WTC11 (cell line): ENCODE measurements at places on chromosomes 13 and 19.
A peak's percentile ranks its signal among the peaks of the same experiment; 100 is the strongest.

GRCh38 chr13:50918567-50918966 lies 9.0 kb downstream of the RNASEH2B start:
- H3K27me3 ChIP-seq, result peaks cover 3% of the 10 kb centered on the region; the same call in 1 of the 2 replicates
- no peak for DNase-seq
- peaks cover 28% of the 10 kb centered on the region for H3K36me3 ChIP-seq

GRCh38 chr13:98874029-98874397 lies 103.9 kb downstream of the DOCK9 start:
- H3K36me3 ChIP-seq, result peaks cover 35% of the 10 kb centered on the region
- H3K27ac ChIP-seq, result no peak overlapping the region
- H3K4me1 ChIP-seq, result peaks cover 34% of the 10 kb centered on the region
- no peak for DNase-seq
- no peak overlapping the region for H3K4me3 ChIP-seq

DNA sequence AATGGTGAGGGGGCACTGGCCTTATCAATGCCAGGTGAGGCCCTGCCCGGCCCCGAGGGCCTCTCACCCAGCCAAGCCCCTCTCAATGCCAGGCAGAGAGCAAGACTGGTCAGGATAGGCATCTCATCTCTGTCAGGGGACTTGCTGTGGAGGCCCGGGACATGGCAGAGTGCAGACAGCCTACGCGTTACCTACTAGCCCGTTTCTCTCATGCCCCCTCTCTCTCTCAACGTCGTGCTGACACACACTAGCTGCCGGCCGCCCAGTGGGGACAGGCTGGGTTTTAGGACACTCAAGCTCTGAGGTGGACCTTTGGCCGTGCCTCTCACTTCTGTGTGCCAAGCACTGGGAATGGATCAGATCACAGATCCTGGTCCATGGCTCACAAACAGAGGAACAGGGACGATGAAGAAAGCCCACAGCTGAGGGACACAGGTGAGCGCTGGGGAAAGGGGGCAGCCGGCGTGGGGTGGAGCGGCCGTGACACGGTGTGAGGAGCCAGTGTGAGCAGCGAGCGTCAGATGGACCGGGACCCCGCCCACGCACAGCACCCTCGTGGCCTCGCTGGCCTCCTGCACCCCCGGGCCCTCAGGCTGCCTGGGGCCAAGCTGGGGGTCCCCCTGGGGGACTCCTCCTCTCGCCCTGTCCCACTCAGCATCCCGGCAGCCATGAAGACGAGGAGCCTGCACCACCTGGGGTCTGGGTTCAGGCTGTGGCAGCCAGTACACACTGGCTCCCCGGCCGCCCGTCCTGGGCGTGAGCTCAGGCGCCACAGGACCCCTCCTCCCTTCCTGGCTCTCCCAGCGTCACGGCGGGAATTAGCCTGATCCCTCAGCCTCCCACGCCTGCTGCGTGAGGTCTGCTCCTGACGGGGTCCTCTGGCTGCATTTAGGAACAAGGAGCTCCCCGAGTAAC lies 76.9 kb upstream of the C13orf46 start:
- no peak for DNase-seq
- H3K36me3 ChIP-seq, result no peaks in the 10 kb centered on the region
- H3K4me1 ChIP-seq, result peaks cover 14% of the 10 kb centered on the region

DNA sequence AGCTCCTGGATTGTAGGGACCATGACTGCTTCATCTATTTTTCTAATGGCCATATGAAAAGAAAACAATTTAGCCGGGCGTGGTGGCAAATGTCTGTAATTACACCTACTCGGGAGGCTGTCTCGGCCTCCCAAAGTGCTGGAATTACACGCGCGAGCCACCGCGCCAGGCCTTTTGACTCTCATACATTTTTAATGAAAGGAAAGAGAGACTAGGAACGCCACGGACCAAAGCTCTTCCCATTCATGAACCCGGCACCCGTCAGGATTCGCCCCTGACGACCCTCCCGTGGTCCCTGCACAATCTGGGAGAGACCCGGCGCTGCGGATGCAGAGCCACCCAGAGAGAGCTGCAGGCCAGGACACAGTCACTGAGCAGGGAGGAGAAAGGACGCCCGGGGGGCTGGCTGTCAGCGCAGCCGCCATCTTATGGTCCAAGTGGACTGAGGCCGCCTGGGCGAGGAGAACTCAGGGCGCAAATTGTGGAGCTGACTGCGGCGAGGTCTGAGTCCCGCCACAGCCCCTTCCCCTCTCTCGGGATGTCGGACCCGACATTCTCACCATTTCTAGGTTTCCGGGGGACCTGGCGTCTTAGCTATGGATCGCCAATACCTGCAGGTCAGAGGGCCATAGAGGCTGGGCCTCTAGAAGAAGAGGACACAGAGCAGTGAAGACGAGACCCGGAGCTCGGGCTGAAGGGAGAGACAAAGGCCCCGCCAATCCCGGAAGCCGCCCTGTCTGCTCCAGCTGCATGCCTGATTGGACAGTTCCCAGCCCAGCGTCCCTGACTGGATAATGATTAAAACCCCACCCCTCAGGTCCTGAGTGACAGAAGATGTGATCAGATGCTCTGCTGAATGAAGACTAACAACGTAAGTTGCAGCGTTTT lies at the start of gene ZNF681:
Gene ZNF681 (minus strand): TSS at position 705 of the 888 bp plus-strand sequence. CDS start 142 bp downstream, at position 563.
- H3K4me1 ChIP-seq, result peaks cover 6% of the 10 kb centered on the region; the same call in 1 of the 2 replicates
- peak within 1 kb of the TSS; percentile 95 for H3K4me3 ChIP-seq
- H3K27me3 ChIP-seq, result peaks cover 21% of the 10 kb centered on the region
- DNase-seq, result peak; percentile 87
- H3K36me3 ChIP-seq, result peaks cover 21% of the 10 kb centered on the region
- H3K27ac ChIP-seq, result peak within 1 kb of the TSS; percentile 91

DNA sequence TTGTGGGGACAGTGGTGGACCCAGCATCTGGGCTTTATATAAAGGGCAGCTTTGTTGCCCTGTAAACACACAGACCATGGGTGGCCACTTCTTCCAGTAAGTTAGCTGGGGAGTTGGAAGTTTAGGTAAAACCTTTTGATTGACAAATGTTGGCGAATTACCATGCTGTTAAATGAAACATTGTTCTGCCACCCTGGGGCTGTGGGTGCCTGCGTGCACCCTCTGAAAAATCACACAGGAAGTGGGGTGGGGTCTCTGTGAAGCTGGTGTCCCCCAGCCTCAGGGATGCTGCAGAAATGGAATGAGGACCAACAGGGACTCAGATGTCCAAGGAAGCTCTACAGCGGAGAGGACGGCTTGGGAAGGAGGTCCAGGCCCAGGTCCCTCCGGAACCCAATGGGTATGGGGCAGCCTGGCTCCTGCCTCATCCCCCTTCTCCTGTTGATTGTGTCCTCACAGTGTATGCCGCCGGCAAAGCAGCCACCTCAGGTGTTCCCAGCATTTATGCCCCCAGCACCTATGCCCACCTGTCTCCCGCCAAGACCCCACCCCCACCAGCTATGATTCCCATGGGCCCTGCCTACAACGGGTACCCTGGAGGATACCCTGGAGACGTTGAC lies 2.8 kb upstream of the USF2 start:
- DNase-seq, result no peak
- H3K36me3 ChIP-seq, result peaks cover 28% of the 10 kb centered on the region
- peak overlapping the region; percentile 84 for H3K27ac ChIP-seq
- H3K27me3 ChIP-seq, result no peaks in the 10 kb centered on the region
- peaks cover 7% of the 10 kb centered on the region for H3K4me1 ChIP-seq
- H3K4me3 ChIP-seq, result peak overlapping the region; percentile 48

GRCh38 chr19:18951721-18952281 lies 10.8 kb upstream of the HOMER3 start:
- no peak overlapping the region for H3K4me3 ChIP-seq
- peaks cover 4% of the 10 kb centered on the region for H3K27me3 ChIP-seq
- no peaks in the 10 kb centered on the region for H3K36me3 ChIP-seq
- H3K4me1 ChIP-seq, result no peaks in the 10 kb centered on the region
- H3K27ac ChIP-seq, result no peak overlapping the region
- DNase-seq, result no peak

- peaks cover 5% of the 10 kb centered on the region for H3K36me3 ChIP-seq
- DNase-seq, result no peak
- peaks cover 4% of the 10 kb centered on the region for H3K4me1 ChIP-seq
- H3K27me3 ChIP-seq, result no peaks in the 10 kb centered on the region
- H3K27ac ChIP-seq, result no peak overlapping the region
- no peak overlapping the region for H3K4me3 ChIP-seq
Observed at GRCh38 chr13:47829690-47830089, 171.4 kb downstream of the SUCLA2 start.
